NCI-H1417 treated with DMSO at 0.1 percent for 48 hours (cell line): ENCODE measurements at places on chromosomes 6 and 20.
A peak's percentile ranks its signal among the peaks of the same experiment; 100 is the strongest.

- DNase-seq = no peak
Measured at GRCh38 chr6:41346441-41346840, 11.0 kb downstream of the NCR2 start.

DNA sequence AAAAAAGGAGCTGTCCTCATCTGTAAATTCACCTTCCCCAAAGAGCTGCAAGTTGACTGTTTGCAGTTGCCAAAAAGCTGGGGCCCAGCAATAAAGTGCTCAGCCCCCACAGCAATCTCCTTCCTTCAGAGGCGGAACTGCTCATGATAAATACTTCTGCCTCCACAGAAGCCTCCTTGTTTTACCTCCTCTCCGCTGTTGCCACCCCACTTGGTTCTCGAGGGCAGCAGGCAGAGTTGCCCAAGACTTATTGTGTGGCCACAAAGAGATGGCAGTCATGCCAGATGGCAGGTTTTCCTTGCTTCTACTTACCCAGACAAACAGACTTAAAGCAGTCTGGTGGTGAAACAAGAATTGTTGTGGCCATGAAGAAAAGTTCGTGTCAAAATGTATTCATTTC lies 66.3 kb downstream of the SLX4IP start:
- no peak for DNase-seq

DNA sequence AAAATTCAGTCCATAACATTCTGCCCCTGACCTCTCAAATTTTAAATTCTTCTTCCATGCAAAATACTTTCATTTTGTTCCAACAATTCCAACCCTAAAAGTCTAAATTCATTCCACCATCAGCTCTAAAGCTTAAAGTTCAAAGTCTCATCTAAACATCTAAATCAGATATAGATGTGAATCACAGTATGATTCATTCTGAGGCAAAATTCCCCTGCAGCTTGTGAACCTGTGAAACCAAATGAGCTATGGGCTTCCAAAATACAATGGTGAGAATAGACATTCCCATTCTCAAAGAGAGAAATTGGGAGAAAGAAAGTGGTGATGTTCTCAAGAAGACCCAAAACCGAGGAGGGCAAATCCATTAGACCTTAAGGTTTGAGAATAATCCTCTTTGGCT lies 309.8 kb downstream of the HIVEP2 start:
- DNase-seq = no peak

DNA sequence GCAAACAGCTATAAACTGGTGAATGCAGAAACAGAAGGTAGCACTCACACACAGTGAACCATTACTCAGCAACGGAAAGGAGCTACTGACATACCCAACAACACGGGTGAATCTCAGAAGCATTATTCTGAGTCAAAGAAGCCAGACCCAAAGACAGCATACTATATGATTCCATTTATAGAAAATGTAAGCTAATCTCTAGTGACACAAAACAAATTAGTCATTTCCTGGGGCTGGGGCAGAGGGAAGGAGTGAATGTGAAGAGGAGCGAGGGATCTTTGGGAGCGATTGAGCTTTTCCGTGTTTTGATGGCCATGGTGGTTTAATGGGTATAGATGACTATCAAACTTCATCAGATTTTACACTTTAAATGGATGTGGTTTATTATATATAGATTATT lies 614.6 kb downstream of the DHX35 start:
- DNase-seq = no peak

DNA sequence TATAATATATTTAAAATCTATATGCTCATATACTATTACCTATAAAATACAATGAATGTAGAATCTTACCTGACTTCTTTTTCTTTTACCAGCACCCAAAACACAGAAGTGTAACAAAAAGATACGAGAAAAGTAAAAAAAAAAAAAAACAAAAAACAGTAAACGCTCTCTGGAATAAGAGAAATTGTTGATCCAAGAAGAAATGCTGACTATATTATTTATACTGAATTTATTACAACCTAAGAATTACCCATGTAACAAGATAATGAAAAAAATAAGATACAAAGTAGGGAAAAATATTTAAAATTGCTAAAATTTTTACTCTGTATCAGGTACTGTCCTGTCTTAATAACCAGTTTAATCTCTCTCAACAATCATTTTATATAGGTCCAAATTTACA lies 787.9 kb upstream of the MAN1A1 start:
- no peak for DNase-seq

- no peak for DNase-seq
Measured at GRCh38 chr6:13354331-13355042, 26.1 kb upstream of the TBC1D7 start.

DNA sequence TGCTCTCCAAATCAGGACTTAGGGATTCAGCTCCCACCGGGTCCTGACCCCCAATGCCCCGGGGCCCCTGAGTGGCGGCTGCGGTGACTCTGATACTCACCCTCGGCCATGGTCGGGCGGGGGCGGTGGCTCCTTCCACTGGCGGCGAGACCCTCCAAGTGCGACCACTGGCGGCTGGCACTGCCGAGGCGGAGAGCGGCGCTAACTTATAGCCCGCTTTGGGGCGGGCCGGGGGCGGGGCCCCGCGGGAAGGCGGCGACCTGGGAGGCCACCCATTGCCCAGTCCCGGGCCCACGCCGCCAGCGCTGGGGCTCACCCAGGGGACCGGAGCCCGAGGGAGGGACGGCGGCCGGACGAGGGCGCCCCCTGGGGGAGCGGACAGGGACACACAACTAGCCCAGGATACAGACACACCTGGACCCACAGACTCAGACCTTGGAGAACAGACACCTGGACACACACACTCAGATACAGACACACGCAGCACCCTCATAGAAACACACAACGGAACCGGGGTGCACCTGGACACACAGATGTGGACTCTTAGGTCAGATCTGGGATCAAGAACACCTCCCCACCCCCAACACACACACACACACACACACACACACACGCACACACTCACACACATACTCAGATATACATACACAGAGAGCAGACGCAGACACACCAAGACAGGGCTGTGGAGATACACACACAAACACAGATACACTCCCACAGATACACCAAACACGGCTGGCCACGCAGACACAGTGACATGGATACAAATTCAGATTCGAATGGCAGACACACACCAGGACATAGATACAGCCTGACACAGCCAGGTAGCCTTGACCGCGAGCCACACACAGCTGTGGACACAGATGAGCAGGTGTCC lies at the start of gene TGM2:
TSS of gene TGM2 (minus strand) at position 182 of the 877 bp plus-strand sequence. CDS start at position 110, 72 bp downstream.
- DNase-seq = no peak

DNA sequence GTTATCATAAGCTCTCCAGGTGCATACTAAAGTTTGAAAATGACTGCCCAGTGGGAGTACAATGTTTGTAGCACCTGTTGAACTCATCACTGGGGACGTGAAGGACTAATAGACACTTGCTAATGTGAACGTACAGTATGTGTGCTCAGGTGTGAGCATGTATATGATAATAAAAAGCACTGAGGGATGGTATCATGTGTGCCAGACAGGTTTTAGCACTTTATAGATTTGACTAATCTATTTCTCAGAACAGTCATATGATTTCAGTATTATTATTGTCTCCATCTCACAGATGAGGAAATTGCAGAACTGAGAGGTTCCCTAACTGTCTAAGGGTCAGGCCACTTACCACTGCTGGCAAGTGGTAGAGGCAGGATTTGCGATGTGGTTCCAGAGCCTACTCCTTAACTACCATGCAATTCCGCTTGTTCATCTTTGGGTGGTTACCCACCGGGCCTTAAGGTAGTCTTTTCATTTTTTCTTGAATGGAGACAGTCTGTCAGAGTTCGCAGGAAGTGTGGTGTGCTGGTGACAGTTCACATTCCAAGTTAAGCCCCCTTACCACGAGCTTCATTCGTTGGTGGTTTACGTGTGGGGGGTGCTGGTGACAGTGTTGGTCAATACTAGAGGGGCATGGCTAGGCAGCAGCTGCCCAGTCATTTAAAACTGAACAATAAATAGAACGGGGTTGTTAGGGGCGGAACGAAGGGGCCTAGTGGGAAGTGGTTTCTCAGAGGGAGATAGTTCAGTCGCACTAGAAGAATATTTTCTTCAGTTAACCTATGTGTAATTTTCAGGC lies 46.8 kb downstream of the RREB1 start:
- no peak for DNase-seq

DNA sequence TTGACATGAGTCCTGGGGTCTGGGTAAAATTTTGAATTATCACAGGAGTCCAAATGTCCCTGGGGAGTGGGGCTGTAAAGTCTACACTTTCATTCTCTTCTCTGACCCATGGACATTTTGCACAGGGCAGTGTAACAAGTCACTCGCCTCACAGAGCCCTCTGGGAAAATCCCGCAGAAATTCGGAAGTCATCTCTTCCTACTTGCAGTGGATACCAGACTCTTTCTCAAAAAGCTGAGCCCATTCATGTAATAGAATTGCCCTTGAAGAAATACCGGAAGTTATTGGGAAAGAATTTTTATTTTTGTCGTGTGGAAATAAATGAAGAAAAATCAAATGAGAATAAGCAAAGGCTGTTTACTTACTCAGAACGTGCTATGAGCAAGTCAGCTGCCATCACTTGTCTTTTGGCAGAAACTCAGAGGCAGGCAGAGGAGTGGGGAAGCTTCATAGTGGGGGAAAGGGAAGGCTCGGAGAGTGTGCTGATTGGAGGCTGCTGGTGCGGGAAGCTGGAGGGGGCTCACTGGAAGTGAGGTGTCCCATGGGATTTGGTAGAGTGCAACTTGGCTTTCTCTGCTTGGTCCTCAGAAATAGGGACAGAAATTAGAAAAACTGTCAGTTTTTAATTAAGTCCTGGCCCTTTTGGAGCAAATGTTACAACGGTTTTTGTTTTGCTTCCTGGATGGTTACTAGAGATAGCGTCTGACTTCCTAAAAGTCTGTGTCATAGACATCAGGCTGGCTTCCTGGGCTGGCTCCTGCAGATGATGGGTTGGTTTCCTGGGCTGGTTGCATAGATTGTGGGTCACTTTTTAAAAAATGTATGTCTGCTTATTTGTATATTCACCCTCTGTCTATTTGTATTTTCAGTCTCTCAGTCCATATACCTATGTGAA lies 79.8 kb upstream of the EEF1E1 start:
- DNase-seq = no peak

DNA sequence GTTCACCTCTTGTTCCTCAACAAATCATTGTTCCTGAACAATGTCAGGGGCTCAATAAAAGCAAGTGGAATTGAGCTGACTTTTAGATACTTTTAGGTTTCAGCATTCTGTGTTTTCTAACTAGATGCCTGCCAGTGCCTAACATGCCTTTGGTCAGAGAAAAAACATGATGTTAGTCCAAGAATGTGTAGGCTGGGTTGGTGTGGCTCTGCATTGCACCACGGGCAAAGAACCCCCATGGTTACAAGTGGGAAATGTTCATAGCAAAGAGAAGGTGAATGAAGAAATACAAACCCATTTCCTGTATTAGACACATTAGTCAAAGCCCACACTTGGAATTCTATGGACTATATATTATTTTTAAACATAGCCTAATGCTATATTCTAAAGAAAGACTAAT lies 193.3 kb downstream of the TMEM200A start:
- no peak for DNase-seq

GRCh38 chr6:151292974-151293687 lies 53.4 kb downstream of the AKAP12 start:
- DNase-seq = no peak

- DNase-seq = no peak
Measured at GRCh38 chr6:88864359-88865054, 98.9 kb downstream of the RNGTT start.

GRCh38 chr6:157646012-157646411 lies 177.0 kb upstream of the SNX9 start:
- no peak for DNase-seq

DNA sequence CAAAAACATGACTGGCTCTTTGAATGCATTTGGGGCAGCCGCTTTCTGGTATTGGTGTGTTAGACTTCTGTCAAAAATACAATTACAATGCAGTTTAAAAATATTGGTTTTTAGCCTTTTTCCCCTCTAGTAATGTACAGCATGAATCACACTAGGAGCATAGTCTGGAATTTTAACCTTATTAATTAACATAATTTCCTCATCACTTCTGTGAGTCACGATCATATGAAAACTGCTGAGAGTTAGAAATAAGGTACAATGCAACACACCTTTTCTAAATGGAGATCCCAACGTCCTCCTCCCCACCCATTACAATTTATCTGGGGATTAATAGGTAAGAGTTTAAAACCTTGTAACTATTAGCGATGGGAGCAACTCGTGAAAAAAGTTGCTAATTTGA lies 297.1 kb upstream of the RIMS1 start:
- DNase-seq = no peak

GRCh38 chr20:50257860-50258259 lies 67.2 kb downstream of the CEBPB start:
- DNase-seq = no peak

DNA sequence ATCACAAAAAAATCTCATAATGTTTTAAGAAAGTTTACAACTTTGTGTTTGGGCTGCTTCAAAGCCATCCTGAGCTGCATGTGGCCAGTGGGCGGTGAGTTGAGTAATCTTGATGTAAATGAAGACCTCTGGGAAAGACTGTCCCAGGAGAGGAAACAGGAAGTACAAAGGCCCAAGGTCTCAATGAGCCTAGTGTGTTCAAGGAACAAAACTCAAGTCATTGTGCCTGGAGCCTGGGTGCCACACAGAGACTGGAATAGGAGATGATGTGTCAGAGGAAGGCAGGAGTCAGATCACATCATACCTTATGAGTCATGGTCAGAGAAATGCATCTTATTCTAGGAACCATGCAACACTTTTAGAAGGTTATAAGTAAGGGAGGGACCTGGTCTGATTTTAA lies 51.5 kb downstream of the COL19A1 start:
- DNase-seq = no peak

GRCh38 chr6:11496152-11497060 lies 41.1 kb upstream of the TMEM170B start:
- peak; percentile 74 for DNase-seq

DNA sequence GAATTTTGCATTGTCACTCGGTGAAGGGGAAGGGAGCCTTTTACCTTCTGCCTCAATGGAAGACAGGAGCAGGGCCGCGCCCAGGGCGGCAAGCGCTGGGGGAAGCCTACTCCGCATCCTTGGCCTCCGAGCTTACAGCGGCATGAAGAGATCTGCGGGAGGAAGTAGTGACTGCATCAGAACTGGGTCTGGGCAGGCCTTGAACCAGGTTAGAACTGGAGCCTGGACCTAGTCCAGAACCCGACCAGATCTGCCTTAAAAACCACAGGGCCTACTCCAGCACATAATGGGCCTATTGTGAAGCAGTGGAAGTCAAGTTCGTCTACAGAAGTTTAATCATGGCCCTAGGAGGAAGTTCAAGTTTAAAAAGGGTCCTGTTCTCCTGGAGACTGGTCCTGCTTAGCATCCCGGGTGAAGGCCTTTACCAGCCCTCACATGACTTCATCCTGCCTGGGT lies 3.1 kb downstream of the COL12A1 start:
- no peak for DNase-seq
